ENCODE measurements at places on chromosomes 12 and 14.

DNA sequence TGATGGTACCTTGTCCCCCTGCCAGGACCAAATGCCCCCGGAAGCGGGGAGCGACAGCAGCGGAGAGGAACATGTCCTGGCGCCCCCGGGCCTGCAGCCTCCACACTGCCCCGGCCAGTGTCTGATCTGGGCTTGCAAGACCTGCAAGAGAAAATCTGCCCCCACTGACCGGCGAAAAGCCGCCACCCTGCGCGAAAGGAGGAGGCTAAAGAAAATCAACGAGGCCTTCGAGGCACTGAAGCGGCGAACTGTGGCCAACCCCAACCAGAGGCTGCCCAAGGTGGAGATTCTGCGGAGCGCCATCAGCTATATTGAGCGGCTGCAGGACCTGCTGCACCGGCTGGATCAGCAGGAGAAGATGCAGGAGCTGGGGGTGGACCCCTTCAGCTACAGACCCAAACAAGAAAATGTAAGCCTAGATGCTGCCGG is 410 bp downstream of the MYF6 start:
- peak; percentile 33 for DNase-seq

GRCh38 chr12:91143206-91143605 is 31.9 kb upstream of the LUM start:
- DNase-seq: no peak

- DNase-seq: no peak
Measured at GRCh38 chr14:95008445-95009217, 148.7 kb downstream of the DICER1 start.

DNA sequence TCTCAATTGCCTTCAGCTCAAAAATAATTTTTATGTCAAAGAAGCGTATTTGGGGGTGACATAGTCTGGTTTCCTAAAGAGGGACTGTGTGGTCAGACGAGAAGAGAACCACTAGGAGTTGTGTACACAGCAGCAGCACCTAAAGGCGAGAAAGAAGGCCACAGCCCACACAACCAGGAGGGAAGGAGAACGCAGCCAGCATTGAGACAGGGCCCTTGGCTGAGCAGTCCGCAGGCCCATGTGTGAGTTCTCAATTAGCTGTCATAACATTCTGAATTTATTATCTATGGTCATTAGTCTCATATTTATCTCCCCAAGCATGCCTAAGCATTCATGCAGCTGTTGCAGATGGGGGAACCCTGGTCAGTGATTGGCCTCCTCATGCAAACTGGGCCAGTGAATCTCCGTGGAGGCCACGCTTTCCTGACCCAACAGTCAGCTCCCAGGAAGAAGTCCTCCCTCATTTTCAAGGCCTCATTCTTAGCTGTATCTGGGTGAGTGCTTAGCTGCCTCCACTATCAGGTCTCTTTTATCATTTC is 81.2 kb upstream of the ATF7IP start:
- DNase-seq: no peak

DNA sequence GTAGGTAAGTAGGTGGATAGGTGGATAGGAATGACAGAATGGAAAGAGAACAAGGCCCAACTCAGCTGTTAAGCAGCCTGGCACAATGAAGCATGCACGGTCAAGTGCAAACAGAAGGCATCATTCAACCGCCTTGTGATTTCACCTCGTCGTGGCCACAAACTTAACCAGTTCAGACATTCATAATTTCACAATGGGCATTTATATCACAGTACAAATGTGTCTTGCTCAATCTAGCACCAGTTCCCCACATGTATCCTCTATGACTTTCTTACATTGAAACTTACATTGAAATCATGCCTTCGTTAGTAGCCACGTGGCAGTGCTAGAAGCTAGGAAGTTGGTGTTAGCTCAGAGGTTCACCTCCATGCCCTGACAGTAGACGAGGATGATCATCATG is 207.5 kb downstream of the ETV6 start:
- DNase-seq: no peak

DNA sequence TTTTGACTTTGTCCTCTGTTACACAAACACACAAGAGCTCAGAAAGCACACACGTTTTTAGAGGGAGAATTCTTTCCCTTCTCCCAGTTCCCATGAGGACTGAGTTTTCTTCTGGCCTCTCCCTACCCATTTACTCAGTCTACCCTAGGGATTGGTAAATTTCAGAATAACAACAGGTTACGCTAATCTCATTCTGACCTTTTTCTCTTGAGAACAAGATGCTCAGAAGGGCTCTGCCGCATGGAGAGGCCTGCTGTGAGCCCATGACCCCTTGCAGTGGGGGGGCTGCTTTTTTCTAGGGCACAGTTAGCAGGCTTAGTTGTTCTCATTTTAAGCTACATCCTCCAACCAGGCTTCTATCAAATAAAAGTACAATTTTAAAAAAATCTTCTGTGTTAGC is 69.5 kb downstream of the GPR135 start:
- no peak for DNase-seq

DNA sequence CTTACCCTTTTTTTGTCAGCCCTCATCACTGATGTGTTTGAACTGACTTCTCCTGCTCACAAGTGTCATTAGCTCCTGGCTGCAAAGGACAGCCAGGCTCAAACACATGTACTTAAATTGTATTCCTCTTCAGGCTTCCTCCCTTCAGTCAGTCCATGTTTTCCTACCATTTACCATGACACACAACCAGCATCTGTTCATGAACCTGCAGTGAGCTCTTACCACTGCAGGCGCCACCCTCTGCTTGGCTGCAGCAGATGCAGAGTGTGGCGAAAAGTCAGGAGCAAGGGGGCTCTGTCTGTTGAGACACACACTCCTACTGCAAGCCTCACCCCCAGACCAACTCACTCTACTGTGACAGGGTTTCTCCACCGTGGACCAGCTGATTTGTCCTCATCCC is 70.2 kb downstream of the TSPAN11 start:
- DNase-seq: no peak

- DNase-seq: no peak
Measured at GRCh38 chr14:20564501-20564997, 3.7 kb upstream of the RNASE9 start.

GRCh38 chr14:29144621-29145020 is 378.0 kb downstream of the FOXG1 start:
- no peak for DNase-seq

- DNase-seq: peak; percentile 38
Measured at GRCh38 chr14:92515546-92516343, 2.2 kb downstream of the RIN3 start.

GRCh38 chr12:57012600-57013465 is 3.5 kb downstream of the TAC3 start:
- DNase-seq: no peak

DNA sequence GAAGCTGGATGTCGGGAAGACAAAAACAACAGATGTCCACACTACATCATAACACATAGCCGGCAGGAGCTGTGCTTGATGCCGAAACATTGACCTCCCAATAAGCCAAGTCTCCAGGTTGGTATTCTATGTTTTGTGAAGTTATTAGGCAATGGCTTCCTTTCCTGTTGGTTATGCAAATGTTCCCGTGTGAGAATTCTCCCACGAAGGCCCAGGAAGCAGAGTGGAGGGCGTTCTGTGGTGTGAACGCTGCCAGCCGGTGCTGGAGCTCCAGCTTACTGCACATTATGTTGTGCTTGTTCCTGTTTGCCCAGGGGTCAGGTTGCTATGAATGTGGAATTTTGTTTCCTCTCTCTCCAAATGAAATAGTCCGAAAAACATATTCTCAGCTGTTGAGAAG is 156.4 kb upstream of the HMGA2 start:
- DNase-seq: no peak

DNA sequence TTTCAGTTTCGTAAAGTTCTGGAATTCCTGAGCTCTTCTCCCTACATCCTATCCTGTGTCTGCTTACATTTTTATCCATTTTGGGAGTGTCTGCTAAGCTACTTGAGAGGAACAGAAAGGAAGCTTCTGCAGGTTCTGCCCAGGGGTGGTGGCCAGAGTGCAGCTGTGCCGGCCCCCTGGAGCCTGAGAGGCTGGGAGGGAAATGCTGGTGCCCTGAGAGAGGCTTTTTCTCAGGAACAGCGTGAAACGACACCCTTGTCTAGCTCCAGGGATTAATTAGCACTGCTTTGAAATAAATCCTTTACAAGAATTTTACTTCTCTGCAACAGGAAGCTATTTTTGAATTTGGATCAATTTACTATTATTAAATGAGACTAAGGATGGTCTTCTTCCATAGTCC is 165.4 kb downstream of the SLC15A5 start:
- no peak for DNase-seq

GRCh38 chr12:23472329-23472971 is 477.0 kb downstream of the SOX5 start:
- DNase-seq: no peak

GRCh38 chr12:104177663-104178501 is 37.7 kb upstream of the TXNRD1 start:
- peak; percentile 30 for DNase-seq

- DNase-seq: no peak
Measured at GRCh38 chr12:19203013-19203412, 73.5 kb downstream of the PLEKHA5 start.

GRCh38 chr14:104856157-104856868 is 8.8 kb upstream of the CEP170B start:
- no peak for DNase-seq

Measured in mucosa of descending colon (tissue), 3 donors.